Breast epithelium (tissue), 4 donors: ENCODE measurements at places on chromosomes 5 and 9. TPM values are rescaled to one million over a fixed set of nuclear protein-coding genes. Genes with fewer than 3 reads are reported as not detected.
A peak's percentile ranks its signal among the peaks of the same experiment; 100 is the strongest.

DNA sequence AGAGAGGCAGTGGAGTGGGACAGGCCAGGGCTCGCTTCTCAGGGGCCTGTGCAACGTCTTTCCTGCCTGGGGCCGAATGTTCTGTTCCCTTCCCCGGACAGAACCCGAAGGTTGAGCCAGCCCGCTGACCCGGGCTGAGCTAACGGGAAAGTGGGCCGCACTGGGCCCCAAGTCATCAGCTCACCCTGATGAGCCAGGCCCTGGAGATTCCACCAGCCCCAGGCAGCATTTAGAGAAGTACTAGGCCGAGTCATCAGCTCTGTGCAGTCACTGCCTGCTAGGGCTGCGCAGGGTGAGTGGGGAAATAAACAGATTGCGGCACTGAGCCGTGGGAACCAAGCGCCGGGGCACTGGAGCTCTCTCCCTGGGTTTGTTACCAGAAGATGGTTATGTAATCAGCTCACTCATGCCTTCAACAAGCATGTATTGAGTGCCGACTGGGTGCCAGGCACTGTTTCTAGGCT, 29.1 kb upstream of the DUSP1 start:
- no peak for DNase-seq

GRCh38 chr5:32501071-32502002, 56.8 kb upstream of the ZFR start:
- DNase-seq, result no peak

TXNDC8 gene
- not detected for total RNA-seq

PDLIM4 gene
- total RNA-seq, result 102 TPM

GRCh38 chr9:120608421-120608820, 28.5 kb upstream of the CDK5RAP2 start:
- DNase-seq, result no peak

- DNase-seq, result no peak
These were observed 38.6 kb downstream of the CRB2 start for GRCh38 chr9:123394291-123395235.

DNA sequence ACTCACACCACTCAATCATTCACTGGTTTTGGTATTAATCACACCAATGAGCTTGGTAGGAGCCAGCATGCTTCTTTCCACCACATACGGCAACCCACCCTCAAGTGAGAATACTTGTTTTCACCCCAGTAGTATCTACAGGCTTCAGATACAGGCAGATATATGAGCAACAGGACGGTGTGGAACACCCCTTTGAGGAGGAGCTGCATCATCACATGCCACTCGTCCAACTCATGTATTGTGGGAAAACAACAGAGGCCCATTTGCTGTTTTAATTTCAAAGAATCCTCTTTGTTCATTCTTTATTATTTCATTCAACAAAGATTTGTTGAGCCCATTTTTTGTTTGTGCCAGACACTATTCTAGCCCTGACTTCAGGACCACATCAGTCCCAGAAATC, 46.0 kb downstream of the RORB start:
- no peak for DNase-seq

DNA sequence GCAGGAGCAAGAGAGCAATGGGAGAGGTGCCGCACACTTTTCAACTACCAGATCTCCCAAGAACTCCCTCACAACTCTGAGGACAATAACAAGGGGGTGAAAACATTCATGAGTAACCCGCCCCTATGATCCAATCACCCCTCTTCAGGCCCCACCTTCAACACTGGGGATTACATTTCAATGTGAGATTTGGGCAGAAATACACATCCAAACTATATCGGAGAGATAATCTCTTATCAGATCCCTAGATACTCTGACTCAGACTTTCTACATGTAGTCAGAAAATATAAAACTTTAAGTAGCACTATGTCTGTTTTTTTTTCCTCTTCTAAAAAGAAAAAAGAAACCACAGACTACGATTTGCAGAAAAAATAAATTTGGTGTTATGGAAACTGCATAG, 1595.9 kb upstream of the NUDT12 start:
- DNase-seq, result no peak

TIFAB gene
- total RNA-seq, result not detected

DNA sequence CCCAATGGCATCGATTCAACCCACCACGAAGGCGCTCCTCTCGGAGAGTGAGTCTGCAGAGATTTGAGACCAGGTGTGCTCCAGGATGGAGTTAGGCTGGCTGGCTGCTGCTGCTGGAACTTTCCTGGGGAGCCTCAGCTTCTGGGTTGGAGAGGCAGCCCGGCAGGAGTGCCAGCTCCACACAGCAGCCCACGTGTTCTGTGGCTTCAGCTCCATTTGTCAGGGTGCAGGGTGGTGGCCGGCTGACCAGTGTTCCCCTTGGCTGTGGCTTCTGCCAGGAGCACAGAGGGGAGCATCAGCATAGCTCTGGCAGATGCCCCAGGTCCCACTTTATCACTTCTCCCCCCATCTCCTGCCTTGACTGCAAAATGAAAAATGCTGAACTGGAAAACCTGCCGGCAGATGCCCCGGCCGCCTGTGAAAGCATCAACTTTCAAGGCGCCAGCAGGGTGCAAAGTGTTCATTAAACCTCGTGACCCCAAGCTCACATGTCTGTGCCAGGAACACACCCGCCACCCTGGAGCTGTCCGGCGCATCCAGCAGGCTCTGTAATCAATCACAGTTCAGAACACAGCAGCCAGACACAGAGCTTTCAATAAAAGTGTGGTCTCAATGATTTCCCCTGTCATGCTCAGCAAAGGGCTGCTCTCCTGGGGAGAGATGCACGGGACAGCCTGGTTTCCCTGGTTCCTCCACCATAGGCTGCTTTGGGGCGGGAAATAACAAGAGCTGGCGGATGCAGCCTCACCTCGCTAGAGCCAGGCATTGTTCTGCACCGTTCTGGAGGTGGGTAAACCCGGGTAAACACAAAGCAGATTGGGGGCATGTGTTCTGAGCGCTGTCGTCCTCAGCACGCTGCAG, 53.2 kb downstream of the TRIP13 start:
- DNase-seq, result no peak

- DNase-seq, result no peak
These were observed 1.3 kb downstream of the ANXA1 start for GRCh38 chr9:73152953-73153352.

DNA sequence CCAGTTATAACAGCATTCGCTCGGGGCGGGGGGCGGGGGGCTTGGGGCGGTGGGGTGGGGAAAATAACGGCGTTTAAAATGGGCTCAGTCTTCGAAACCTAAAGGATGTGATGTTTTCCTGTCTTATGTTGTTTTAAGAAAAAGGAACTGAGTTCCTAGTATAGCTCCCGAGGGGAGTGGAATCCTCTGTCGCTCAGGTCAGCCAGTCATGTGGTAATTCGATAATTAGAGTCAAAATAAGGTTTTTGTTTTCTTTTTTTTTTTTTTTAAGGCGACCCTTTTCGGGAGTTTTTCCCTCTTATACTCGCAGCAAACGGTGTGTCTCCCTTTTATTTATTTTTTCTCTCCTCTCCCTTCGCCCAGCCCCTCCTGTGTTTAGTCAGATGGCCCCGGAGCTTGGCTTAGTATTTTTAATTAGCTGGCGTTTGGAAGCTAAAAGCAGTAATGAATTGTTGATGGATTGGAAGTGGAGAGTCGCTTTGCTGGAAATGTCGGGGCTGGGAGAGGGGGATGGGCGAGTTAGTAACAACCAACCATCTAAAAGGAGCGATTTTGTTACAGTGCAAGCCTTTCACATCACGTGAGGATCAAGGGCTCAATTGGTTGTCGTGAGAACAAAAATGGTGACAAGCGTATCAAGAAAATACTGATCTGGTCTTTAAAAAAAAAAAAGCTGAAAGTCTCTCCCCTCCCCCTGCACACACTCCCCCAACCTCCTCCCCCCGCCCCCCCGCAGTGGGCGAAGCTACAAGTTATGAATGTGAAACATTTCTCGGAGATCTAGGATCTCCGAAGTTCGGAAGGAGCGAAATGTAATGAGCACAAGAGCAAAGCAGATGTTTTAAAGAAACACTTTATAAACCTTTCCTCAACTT, 714 bp upstream of the ZNF608 start:
- DNase-seq, result peak; percentile 87
